ENCODE measurements at places on chromosomes 12 and 14. TPM values are rescaled to one million over a fixed set of nuclear protein-coding genes. Genes with fewer than 3 reads are reported as not detected.

- no peak for DNase-seq
These were observed 23.3 kb upstream of the SLC6A12 start for GRCh38 chr12:237026-237815.

- DNase-seq: no peak
These were observed 20.8 kb upstream of the HSPB8 start for GRCh38 chr12:119157978-119158377.

- no peak for DNase-seq
These were observed 17.5 kb upstream of the ISM2 start for GRCh38 chr14:77516126-77516525.

DNA sequence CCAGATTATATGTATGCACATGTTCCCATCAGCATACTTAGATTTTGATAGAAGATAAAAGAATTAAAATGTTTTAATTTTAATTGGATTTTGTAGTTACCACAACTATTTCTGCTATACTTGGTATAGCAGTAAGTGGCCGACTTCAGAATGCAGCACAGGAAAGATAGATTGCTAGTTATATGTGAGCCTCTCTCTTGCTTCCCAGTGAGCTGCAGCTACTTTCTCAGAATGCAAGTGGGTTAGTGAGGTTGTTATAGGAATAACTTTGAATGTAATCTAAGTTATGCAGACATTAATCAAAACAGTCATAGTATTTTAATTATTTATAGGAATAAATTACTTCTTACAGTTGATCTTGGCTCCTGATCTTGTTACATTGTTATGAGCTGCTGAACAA is 240.6 kb downstream of the RAD51B start:
- DNase-seq: no peak

Gene DNAL1
- total RNA-seq: 8.9 TPM

- no peak for DNase-seq
These were observed 58.5 kb upstream of the PPP4R3A start for GRCh38 chr14:91568626-91569025.

Measured in naive thymus-derived CD8-positive, alpha-beta T cell (primary cell).